ENCODE measurements at places on chromosomes 2 and 18.
A peak's percentile ranks its signal among the peaks of the same experiment; 100 is the strongest.

DNA sequence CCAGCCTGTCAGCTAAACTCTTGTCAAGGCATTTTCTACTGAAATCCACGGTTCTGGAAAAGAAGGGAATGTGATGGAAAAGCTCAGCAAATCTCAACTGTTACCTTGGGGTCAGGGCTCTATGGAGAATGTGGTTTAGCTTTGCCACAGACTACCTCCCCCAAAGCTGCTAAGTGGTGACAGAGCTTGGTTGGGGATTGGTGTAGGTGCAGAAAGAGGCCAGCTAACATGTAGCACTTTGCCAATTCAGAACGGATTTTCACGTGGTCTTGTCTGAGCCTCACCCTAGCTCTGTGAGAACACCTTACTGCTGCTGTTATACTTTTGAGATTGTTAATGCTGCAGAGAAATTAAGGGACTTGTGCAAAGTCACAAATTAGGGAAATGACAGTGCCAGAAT lies 331.1 kb downstream of the RND3 start:
- DNase-seq = no peak

DNA sequence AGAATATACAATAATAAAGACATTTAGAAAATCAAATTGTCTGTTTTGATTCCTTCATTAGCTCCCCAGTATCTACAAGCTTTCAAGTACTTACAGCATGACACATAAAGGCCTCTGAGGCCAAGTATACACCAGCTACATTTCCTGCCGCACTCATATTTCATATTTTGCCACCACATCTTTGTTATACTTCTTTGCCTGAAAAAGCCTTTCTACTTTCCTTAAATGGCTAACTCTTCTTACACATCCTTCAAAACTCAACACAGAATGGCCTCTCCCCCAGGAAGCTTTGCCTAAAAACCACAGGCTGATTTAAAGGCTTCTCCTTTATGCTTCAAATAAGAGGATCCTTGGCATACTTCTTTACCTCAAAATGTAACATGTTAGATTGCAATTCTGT lies 4.5 kb downstream of the STK17B start:
- DNase-seq = no peak

- no peak for DNase-seq
These were observed 322.2 kb downstream of the SLC8A1 start for GRCh38 chr2:40129725-40130124.

DNA sequence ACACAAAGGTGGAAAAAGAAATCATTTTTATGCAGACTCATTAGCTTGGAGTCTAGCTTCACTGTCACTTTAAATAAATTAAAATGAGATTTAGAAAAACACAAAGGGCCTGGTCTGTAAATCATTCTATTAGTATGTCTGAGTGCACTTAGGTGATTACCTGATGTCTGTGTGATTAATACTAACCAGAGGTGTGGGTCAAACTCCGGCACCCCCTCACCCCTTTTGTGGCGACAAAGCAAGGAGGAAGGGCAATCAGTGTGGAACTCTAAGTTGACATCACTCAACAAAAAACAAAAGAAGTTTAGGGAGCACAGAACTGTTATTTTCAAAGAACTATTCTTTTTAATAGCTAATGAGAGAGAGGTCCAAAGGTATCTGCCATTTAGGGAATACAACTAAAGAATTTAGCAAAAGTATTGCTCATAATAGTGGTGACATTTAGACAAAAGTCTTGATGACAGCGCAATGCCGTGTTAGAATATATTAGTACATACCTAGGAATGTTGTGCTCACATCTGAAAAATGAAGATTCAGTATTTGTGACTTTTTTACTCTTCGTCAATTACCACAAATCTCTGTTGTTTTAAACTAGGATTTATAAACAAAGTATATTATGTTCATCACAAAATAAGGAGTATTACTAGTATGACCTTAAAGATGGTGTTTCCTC lies 66.3 kb downstream of the ZEB2 start:
- DNase-seq = no peak

GRCh38 chr18:3799515-3799914 lies 349.5 kb downstream of the TGIF1 start:
- peak; percentile 15 for DNase-seq

- no peak for DNase-seq
These were observed 9.4 kb downstream of the CTIF start for GRCh38 chr18:48548011-48548771.

GRCh38 chr2:98372121-98372520 lies 25.9 kb downstream of the CNGA3 start:
- no peak for DNase-seq

DNA sequence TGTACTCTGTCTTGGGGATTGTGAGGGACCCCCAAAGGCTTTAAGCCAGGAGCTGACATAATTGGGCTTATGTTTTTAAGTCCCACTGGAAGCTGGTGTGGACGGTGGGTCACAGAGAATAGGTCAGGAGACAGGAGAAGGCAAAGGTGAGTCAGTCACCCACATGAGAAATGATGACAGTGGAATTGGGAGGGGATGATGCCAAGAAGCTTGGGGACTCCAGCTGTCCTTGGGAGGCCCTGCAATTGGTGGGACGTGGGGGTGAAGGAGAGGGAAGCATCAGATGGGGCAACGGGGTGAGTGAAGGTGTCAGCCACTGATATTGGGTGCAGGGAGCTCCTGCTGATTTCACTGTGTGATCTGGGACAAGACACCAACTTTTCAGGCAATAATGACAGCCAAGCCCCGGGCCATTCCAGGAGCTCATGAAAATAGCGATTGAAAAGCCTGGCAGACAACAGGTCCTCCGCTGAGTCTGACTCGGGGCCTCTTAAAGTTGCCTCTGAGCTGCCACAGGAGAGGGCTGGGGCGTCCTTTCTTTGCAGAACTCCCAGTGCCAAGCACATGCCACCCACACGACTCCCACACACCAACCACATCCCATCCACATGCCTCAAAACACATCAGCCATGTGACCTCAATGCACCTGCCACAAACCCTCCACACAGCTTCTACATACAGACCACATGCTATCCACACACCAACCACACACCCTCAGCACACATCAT lies 13.4 kb downstream of the TNS1 start:
- DNase-seq = no peak

- DNase-seq = no peak
These were observed 312.3 kb upstream of the KCNJ3 start for GRCh38 chr2:154386186-154386585.

DNA sequence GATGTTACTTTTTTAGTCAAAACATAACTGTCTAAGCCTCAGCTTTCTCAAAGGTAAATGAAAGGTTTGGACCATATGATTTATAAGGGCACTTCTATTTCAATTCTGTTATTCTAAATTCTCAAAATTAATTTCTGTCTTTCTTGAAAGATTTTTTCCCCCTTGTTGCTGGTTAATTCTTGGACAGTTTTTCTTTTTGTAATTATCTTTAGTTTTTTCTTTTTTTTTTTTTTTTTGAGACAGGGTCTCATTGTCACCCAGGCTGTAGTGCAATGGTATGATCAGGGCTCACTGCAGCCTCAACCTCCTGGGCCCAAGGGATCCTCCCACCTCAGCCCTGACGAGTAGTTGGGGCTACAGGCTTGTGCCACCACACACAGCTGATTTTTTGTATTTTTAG lies 121.0 kb upstream of the MYO3B start:
- no peak for DNase-seq

DNA sequence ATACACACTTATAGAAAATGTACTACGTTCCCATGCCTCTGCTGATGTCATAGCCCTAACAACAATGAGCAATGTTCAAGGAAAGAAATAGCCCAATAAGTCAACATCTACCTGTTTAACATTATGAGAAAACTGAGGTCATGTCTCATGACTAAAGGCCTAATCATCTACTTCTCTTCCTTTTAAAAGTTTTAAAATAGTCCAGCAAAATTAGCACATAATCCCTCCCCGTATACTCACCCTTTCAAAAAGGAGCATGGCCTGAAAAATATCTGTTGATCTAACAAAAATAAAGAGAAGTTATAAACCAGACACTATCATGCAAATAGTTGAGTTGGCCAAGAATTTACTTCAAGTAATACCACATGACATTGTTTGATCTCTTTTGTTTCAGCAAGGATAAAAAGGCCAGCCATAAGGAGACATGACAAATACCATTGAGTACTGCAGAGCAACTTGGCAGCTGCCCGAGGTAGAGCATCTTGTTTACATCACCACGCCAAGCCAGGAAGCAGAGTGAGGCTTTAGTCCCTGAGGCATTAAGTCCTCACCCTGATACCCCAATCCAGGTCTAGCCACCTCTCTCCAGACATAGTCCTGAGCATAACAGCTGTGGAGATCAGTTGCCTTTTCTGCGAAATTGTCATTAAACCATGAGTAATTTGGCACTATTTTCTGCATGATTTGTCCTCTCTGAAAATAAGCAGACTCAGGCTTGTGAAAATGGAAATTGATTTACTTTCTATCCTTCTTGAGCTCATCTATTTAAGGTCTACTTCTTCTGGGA lies 137.4 kb upstream of the ETAA1 start:
- no peak for DNase-seq

DNA sequence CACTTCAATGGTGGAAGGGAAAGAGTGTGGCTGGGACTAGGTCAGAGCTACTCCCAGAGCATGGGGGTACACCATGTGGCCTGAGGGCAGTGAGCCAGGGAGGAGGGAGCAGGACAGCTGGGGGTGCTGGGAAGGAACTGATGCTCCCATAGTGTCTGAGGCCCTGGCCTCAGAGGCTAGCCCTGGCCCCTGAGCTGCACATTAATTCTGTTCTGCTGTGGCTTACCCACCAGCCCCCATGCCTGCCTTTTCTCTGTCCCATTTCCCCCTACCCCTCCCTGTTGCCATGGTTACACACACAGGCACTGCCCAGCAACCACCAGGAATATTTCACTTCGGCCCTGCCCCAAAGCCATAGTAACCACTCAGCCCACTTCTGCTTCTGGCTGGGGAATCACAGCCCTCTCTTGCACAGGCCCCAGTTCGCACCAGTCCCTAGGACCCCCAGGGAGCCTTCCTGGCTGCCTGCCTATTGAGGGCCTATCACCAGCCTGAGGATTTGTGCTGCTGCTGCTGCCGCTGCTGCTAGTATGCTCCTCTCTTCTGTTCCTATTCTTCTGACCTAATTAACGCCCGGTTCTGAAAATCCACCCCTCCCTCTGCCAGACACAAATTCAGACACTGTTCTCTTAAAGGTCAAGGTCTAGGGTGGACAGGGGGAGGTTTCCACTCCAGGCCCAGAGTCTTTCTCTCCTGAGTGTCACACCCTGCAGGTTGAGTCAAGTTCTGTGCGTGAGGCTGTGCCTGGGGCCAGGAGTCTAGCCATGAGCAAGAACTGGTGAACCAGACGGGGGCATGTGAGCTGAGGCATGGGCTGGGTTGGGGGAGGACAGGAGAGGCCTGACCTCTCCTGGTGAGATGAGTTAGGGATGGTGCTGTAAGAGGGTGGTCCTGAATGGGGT lies 87.1 kb upstream of the MCFD2 start:
- DNase-seq = peak; percentile 50

GRCh38 chr2:148970385-148970784 lies 68.1 kb upstream of the LYPD6B start:
- DNase-seq = no peak

DNA sequence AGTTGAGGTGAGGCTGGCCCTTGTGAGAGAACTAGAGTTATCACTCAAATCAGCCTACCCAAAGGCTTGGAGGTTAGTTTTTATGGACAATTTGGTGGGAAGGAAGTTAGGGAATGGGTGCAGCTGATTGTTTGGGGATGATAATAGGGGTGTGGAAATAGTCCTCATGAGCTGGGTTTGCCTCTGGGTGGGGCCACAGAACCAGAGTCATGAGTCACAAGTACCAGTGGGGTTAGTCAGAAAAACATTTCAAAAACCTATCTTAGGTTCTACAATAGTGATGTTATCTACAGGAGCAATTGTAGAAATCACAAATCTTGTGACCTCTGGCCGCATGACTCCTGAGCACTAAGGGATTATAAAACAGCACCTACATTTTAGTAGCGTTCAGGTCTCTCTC lies 630.1 kb upstream of the PIK3C3 start:
- DNase-seq = no peak

- DNase-seq = no peak
These were observed 1.3 kb upstream of the FAP start for GRCh38 chr2:162244541-162245031.

DNA sequence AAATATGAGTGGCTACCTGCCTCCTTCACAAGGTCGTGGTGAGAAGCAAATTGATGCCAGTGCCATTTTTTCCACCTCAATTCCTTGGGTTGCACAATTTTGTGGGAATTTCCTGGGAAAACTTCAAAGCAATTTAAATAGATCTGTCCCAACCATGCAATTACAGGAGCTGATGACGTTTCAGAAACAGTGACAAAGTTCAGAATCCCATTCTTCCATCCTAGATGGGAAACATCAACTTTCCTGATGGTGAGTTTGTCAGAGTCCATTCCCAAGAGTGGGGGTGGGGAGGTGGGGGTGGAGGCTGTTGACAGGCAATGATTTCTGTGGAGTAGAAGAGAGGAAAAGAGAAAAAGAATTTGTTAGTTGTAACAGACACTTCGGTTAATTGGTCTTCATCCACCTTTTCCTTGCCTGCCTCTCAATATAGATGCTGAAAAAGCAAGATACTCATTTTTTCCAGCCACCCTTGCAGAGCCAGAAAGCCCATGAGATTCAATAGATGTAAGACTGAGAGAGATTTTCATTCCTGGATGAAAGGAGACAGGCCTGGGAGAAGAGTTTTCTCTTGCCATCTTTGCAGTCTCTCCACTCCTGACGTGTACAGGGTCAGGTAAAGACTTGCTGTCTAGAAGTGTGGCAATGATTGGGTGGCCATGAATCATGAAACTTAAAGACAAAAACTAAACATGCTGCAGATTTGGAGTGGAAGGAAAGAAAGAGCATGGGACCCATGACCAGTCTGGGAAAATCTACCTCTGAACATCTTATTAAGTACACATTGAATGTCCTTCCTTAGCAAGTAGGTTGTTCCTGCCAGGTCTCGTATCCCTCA lies 47.3 kb downstream of the SOCS6 start:
- DNase-seq = no peak

- DNase-seq = no peak
These were observed 14.0 kb upstream of the MTA3 start for GRCh38 chr2:42554392-42554791.

DNA sequence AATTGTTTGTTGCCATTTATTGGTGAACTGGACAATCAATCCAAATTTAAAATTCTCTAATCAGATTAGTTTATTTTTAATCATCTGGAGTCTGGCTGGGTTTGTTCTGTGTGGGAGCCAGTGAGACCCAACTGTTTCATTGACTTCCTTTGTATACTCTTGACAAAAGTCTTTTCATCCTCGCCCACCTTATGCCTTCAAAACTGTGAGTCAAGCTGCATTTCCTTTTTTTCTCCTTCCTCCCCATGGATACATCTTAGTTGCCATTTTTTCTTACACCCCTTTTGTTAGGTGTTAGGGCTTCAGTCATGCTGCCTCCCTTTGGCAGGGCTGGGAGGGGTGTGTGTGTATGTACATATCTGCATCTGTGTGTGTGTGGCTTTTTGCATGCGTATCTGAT lies 117.6 kb downstream of the PRKCE start:
- DNase-seq = no peak
